ENCODE measurements at places on chromosomes 6 and 20. TPM values are rescaled to one million over a fixed set of nuclear protein-coding genes. Genes with fewer than 3 reads are reported as not detected.

TREML2 gene
- not detected for total RNA-seq

ACSS1 gene
- total RNA-seq: 8.5 TPM

- DNase-seq: no peak
Measured at GRCh38 chr20:56423886-56424285, 11.8 kb downstream of the CASS4 start.

- no peak for DNase-seq
Measured at GRCh38 chr6:160101277-160102205, 20.1 kb upstream of the SLC22A1 start.

CSNK2A1 gene
- total RNA-seq: 148 TPM

GRCh38 chr6:168838037-168838399, 397.0 kb downstream of the SMOC2 start:
- no peak for DNase-seq

DNA sequence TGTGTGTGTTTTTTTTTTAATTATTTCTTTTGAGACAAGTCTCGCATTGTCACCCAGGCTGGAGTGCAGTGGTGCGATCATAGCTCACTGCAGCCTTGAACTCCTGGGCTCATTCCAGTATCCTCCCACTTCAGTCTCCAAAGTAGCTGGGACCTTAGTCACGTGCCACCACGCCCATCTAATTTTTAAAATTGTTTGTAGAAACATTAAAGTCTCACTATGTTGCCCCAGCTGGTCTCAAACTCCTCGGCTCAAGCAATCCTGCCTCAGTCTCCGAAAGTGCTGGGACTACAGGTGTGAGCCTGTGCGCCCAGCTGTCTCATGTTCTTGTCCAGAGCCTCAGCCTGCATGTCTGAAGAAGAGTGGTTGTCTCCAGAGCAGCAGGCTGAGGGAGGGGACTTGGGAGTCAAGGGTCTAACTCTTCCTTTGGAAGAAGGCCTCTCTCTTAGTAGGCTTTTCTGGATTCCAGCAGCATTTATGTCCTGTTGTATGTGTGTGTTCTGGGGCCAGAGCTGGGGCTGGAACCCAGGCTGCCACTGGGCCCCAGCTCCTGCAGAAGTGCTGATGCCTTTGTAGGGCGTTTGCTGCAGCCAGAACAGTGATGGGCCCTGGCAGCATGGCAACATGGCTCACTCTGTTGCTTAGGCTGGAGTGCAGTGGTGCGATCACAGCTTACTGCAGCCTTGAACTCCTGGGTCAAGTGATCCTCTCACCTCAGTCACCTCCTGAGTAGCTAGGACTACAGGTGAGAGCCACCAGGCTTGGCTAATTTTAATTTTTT, 5.4 kb downstream of the DNMT3B start:
- no peak for DNase-seq

DNA sequence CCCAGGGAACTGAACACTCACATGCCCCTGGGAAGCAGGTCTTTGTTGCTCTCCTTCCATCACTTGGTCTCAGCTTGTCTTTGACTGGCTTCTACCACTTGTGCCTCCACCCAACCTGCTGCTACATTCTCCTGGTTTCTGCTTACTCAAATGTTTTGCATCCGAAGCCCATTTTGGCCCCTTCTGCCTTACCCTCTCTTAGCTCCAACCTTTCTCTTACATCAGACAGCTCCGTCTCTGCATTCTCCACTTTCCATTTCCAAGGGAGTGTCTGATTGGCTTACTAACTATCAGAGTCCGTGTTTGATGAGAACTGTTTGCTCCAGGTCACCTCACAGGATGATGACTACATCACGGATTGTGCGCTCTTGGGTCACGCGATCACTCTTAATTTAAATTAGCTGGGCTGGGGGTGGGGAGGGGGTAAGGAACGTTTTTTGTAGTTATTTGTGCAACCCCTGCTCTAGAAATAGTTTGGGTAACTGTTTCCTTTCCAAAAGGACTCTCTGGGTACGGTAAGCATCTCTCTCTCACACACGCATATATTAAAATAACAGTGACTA, 844 bp upstream of the ABRACL start:
- peak; percentile 77 for DNase-seq

GRCh38 chr6:166988674-166989201, 10.5 kb upstream of the CEP43 start:
- DNase-seq: no peak

CPXM1 gene
- total RNA-seq: not detected

DNA sequence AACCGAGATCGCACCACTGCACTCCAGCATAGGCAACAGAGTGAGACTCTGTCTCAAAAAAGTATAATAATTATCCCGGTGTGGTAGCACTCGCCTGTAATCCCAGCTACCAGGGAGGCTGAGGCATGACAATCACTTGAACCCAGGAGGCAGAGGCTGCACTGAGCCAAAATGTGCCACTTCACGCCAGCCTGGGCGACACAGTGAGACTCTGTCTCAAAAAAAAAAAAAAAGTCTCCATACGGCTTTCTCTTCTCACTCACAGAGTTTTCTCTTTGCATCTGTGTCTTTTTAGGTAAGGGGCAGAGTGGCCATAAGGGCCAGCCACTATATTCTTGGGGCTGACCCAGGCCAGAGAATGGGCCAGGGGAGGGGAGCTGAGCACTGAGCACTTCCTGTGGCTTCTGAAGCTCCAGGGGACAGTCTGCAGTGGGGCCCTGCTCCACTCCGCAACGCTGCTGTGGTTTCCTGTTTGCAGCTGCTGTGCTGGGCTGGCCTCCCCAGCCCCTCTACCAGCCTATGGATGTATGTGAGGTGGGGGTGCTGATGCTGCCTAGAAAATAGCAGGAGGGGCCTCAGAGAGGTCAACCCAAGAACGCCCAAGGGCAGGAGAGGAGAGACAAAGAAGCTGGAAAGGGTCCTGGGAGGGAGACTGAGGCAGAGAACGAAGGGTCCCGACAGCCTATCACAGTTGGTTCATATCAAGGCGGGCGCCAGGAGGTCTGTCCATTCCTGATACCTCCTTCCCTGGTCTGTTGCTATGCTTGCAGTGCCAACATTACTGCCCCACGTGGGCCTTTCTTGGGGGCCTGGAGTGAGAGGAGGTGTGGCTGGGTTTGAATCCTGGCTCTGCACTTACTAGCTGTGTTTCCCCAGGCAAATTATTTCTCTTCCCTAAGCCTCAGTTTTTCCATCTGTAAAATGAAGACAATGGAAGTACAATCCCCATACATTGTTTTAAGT, 16.0 kb downstream of the SLA2 start:
- DNase-seq: no peak

CRIP3 gene
- total RNA-seq: 55.0 TPM

DNA sequence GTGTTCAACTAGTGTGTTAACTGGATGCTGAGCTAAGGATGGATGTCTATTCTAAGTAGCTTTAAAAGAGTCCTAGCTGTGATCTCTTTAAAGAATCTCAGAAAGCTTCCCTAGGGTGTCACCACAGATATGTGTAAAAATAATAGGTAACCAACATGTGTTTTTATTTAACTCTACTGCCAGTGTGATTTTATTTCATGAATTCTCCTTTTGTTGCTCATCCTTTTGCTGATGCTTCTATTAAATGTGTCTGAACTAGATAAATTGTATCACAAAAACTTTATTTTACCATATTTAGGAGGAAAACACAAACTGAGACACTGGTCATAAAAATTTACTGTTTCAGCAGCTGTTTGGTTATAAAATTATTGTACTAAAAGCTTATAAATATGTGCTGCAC, 809.4 kb upstream of the CITED2 start:
- DNase-seq: no peak

DNA sequence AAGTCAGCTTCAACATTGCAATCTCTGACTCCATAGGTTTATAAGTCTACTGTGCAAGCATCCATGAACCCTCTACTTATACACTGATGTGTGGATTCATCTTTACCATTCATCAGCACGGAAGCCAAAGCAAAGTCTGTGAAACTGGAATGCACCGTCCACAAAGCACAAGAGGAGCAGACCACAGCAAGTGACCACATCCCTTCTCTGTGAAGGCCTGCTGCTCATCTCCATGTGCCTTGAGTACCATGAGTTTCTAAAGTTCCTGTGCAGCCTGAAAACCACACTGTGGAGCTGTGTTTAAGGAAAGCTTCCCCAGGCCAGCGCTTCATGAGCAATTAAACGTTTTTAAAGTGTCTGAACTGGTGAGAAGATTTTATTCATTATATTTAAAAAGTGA, 20.0 kb downstream of the GABRR1 start:
- DNase-seq: no peak

DNA sequence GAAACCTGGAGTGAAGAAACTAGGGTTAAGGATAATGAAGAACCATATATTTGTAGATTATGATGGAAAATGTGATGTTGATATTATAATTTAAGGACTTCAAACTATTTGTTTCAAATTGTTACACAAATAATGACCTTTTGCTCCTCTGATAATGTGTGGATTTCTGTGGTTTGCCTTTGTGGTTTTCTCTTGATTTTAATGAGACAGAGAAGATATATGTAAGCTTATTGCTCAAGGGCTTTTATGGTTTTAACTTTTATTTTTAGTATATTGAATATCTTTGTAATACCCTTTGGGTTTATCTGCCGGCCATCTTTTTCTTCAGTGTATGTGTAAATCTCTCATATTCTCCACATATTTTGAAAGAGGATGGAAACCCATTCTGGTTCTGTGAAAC, 362.3 kb downstream of the RIMS1 start:
- DNase-seq: no peak

GRCh38 chr6:7042056-7042653, 65.6 kb upstream of the RREB1 start:
- DNase-seq: no peak

DNA sequence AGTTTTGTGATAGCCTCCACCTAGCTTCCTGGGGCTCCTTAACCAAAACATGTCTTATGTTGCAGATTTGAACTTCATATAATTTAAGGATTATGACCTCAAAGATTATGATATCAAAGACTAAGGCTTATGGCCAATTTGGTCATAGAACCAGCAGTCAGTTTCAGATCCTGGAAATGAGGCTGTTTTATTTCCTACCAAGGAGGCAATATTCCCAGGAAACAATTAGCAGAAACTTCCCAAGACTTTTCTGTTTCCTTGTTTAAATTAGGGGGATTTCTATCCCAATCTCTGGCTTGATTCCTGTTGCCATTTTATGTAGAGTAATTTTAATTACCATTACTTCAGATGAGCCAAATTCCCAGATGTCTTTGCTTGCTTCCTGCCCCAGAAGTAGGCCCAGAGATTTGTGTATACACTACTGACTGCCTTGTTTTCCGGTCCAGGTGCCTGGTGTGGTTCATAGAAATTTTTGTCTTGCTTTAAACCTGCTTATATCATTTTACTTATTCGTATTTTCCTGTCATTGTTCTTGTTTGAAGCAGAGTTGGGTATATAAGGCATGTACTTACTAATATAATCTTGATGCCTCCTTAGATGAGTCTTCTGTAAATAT, 119.2 kb upstream of the TMEM170B start:
- no peak for DNase-seq

EGFL8 gene
- 4.9 TPM for total RNA-seq

DNA sequence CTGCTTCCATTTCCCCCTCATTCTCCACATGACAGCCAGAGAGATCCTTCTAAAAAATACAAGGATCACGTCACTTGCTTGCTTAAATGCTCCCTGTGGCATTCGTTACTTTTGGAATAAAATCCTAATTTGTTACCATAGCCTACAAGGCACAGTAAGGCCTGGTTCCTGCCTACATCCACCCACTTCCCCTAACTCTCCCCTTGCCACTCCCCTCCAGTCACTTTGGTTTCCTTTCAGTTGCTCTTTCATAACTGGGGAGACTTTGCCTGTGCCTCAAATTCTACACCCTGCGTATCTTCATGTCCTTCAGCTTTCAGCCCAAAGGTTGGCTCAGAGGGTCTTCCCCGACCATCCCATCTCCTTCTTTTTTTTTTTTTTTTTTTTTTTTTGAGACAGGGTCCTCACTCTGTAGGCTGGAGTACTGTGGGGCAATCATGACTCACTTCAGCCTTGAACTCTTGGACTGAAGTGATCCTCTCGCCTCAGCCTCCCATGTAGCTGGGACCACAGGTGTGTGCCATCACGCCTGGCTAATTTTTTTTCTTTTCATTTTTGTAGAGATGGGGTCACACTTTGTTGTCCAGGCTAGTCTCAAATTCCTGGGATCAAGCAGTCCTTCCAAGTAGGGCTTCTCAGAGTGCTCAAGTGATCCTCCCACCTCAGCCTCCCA, 12.5 kb downstream of the ID1 start:
- no peak for DNase-seq

ERVFRD-1 gene
- not detected for total RNA-seq

- no peak for DNase-seq
Measured at GRCh38 chr6:12594530-12594893, 122.1 kb upstream of the PHACTR1 start.

TAF4 gene
- 19.7 TPM for total RNA-seq

- no peak for DNase-seq
Measured at GRCh38 chr20:58855506-58856389, 3.2 kb downstream of the GNAS start.

EDN3 gene
- total RNA-seq: not detected

- no peak for DNase-seq
Measured at GRCh38 chr6:157665180-157665579, 157.9 kb upstream of the SNX9 start.

DNA sequence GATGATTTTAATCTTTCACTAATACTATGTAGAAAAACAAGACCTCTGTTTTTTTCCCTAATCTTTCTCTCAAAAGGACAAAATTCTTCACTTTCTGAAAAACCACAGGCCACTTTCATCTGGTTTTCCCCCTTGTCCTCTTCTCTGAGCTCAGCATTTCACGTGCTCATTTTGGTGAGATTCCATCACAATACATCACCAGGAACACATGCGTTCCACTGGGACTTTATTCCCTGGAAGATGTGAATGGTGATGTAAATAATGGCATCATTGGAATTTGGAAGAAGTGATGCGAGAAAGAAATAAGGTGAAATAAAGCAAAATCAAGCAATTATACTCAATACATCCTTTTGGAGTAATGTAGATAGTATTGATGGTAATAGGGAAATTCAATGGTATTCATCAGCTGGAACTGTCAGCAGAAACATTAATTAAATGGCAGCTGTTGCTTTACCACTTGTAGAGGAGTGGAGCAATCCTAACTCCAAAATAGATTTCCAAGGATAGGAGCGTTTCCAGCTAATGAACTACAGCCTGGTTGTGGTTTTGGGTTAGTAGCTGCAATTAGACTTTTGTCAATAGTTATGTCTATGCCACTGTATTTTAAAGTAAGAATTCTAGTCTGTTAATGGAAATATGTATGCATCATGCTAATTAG, 11.5 kb downstream of the FILIP1 start:
- DNase-seq: no peak

- no peak for DNase-seq
Measured at GRCh38 chr6:140816681-140817080, 1316.0 kb upstream of the GJE1 start.
